HT1080 (cell line): ENCODE measurements at places on chromosomes 12 and 14.
A peak's percentile ranks its signal among the peaks of the same experiment; 100 is the strongest.

GRCh38 chr12:54358191-54358944, 5.9 kb downstream of the GPR84 start:
- no peak for DNase-seq

DNA sequence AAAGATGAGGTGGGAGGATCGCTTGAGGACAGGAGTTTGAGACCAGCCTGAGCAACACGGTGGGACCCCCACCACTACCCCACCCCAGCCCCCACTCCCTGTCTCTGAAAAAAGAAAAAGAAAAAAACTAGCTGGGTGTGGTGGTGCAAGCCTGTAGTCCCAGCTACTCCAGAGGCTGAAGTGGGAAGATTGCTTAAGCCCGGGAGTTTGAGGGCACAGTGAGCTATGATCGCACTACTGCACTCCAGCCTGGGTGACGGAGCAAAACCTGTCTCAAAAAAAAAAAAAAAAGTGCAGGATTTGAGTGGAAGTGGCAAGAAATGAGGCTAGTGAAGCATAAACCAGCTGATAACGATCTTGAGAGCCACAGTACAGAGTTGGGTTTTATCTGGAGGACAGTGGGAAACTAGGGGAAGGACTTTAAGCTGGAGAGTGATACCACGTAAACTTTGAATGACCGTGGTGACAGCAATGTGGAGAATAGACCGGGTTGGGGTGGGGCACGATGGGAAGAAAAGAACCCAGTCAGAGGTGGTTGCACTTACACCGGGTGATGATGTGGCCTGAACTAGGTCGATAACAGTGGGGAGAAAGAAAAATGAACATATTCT, 85.3 kb downstream of the TMEM260 start:
- no peak for DNase-seq

- DNase-seq, result peak; percentile 89
Measured at GRCh38 chr12:33587784-33588712, 148.4 kb upstream of the SYT10 start.

DNA sequence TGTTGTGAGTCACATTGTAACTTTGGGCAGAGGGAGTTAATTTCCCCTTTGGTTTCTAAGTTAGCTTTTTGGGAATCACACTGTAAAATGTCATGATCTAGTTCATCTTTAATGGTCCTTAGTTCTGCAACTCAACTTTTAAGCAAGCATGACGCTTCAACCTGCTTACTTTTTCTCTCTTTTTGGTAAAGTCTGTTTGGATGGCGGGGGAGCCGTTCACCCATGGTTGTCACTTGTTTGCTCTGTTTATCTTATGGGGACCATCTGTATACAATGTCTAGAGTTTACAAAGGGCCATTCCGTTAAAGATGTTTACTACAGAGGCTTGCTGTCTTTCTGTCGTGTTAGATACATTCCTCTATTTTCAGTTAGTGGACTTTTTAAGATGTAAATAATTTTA, 172.0 kb downstream of the SRGAP1 start:
- DNase-seq, result no peak

DNA sequence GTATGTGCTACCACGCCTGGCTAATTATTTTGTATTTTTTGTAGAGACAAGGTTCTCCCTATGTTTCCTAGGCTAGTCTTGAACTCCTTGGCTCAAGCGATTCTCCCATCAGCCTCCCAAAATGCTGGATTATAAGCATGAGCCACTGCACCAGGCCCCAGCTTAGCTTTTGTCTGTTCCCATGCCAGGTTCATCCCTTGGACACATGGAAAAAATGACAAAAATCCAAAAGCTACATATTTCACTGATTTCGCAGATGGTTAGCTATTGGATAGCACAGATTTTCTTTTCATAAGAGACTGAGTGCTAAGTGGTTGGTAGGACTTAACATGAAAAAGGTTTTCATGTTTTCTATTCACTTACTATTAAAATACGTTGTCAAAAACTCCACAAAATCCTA, 286.6 kb upstream of the KITLG start:
- DNase-seq, result no peak

DNA sequence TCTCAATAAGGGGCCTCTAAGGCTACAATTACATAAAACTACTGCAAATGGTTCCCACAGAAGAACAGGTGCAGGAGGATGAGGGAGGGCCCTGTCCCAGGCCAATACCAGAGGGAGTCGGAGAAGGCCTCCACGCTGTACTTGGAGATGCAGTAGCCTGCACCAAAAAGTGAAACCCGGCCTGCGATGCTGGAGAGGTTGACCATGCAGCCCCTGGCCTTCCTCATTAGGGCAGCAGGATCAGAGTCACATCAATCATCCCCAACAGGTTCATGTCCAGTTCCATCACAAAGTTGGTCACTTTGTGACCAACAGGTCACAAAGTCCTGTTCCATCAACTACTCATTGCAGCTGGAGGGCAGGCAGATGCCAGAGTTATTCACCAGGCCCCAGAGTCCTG, 23.0 kb downstream of the ZBTB39 start:
- no peak for DNase-seq
